ENCODE measurements at places on chromosomes 6 and 20. TPM values are rescaled to one million over a fixed set of nuclear protein-coding genes. Genes with fewer than 3 reads are reported as not detected.

Gene AKAP7
- total RNA-seq = 4.9 TPM

Gene TMEM217
- 0.41 TPM for total RNA-seq

Gene BTNL2
- total RNA-seq = not detected

DNA sequence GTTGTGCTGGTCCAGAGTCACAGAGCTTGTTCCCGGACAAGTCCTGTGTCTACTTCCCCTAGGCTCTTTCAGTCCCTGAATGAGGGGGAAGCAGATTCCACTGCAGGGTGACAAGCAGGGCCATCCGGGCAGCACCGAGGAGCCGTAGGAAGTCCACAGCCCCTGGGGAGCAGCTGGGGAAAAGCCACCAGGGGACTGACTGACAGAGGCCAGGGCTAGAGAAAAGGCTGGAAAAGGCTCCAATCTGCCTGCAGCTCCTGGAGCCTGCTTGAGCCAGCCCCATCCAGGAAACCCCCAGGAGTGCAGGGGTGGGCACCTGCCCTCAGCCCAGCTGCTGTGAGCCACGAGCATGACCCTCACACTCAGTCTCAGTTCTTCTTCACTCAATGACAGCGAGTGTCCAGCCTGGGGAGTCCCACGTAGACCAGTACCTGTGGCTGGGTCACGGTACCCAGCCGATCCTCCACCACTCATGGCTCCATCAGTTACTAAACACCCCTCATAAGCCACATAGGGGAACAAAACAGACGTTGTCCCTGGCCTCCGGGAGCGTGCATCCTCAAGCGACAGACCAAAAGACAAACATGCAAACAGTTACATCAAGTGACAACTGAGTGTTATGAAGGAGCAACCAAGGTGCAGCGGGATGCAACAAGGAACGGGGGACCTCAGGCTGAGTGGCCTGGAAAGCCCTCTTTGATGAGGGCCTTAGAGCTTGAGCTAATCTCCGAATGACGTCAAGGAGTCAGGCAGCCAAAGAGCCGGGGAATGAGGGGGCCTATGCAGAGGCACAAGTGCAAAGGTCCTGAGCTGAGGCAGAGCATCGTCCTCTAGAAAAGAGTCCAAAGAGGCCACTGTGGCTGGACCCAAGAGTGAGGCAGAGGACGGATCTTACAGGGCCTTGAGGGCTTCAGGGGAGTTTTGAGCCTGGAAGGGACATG is 24.8 kb upstream of the VSTM2L start:
- DNase-seq = no peak

- no peak for DNase-seq
Measured at GRCh38 chr20:35547329-35547728, 5.5 kb downstream of the ERGIC3 start.

- DNase-seq = no peak
Measured at GRCh38 chr20:51413857-51414256, 128.7 kb downstream of the NFATC2 start.

DNA sequence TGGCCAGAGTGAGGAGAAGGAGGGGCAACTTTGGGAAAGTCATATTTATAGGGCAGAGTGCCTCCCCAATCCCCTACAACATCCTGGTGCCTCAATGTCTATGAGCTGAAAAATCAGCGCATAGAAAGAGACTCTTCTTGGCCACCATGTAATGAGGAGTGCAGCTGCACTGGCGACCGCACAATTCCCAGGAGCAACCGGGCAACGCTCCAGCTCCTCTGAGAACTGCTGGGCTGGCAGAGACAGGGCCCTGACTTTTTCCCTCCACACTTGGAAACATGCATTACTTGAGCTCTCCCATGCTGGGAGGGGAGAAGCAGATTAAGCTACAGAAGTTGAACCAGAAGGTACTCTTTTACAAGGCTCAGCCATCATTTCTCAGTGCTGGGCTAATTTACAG is 31.4 kb upstream of the MARCKS start:
- peak; percentile 77 for DNase-seq

DNA sequence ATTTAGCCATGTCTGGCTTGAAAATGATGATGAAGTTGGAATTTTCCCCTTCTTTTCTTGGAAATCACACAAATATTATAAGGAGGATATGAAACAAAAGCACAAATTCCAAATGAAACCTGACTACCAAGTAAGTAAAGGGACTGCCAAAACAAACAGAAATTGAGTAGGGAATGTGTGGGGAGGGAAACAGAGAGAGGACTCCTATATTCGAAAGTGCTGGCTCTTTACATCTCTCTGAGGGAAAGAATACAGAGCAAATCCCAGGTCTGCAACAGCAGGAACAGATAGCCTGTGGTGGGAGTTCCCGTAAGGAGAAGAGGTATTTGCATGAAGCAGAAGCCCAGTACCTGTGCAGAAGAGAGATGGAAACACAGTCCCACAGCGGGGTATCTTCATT is 583.7 kb downstream of the EPM2A start:
- no peak for DNase-seq

Data from transverse colon (tissue), 4 donors.